Large intestine (tissue), 12 donors: ENCODE measurements at places on chromosomes 2 and 18. TPM values are rescaled to one million over a fixed set of nuclear protein-coding genes. Genes with fewer than 3 reads are reported as not detected.

Gene TRIM43
- polyA plus RNA-seq, result not detected

GRCh38 chr2:220107380-220107791 is 480.0 kb downstream of the SLC4A3 start:
- no peak overlapping the region for H3K27ac ChIP-seq
- H3K4me3 ChIP-seq, result no peak overlapping the region
- H3K36me3 ChIP-seq, result no peaks in the 10 kb centered on the region
- H3K27me3 ChIP-seq, result no peaks in the 10 kb centered on the region
- no peak for DNase-seq

- H3K36me3 ChIP-seq, result no peaks in the 10 kb centered on the region
- H3K27ac ChIP-seq, result no peak overlapping the region
- H3K27me3 ChIP-seq, result no peaks in the 10 kb centered on the region
- H3K4me1 ChIP-seq, result no peaks in the 10 kb centered on the region
- no peak for DNase-seq
- no peak overlapping the region for H3K4me3 ChIP-seq
Measured at GRCh38 chr2:148901142-148901541, 26.1 kb downstream of the KIF5C start.

- H3K4me3 ChIP-seq, result no peak overlapping the region
- H3K36me3 ChIP-seq, result no peaks in the 10 kb centered on the region
- no peaks in the 10 kb centered on the region for H3K27me3 ChIP-seq
- peaks cover 3% of the 10 kb centered on the region for H3K4me1 ChIP-seq
- no peak overlapping the region for H3K27ac ChIP-seq
Measured at GRCh38 chr2:62660582-62661262, 44.8 kb upstream of the EHBP1 start.
